ENCODE measurements at places on chromosomes 2 and 18.

- DNase-seq: no peak
Observed at GRCh38 chr2:201137505-201138400, 21.8 kb downstream of the CFLAR start.

- DNase-seq: no peak
Observed at GRCh38 chr2:176088048-176088936, 4.2 kb upstream of the HOXD13 start.

GRCh38 chr2:197804758-197805714 is 643 bp downstream of the PLCL1 start:
- no peak for DNase-seq

GRCh38 chr18:55440988-55441387 is 147.0 kb downstream of the TCF4 start:
- no peak for DNase-seq

DNA sequence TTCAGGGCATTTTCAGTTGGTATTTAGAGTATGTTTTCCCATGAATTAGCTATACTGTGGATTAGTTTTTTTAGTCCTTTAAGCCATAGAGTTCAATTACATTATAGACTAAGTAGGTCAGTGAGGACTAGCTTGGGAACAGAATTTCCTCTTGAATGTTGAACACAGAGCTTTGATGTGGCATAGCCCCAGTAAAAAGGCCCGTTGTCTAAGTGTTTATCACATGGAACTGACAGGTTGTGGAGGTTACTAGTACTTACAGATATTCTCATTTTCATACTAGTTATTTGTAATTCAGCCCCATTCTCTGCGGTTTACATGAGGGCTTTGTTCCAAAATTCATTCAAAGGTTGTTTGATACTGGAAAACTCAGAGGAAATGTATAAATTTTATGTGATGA is 6.2 kb downstream of the INSIG2 start:
- no peak for DNase-seq

DNA sequence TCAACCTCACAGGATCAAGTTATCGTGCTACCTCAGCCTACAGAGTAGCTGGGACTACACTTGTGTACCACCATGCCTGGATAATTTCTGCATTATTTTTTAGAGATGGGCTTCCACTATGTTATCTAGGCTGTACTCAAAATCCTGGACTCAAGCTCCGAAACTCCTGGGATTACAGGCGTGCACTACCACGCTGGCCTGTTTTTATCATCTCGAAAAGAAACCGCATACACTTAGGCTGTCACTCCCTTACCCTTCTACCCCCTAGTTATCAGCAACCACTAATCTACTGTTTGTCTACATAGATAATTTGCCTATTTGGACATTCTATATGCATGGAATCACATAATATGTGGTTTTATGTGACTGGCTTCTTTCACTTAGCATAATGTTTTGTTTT is 8.5 kb upstream of the PUM2 start:
- no peak for DNase-seq

- DNase-seq: no peak
Observed at GRCh38 chr18:61754039-61754583, 138.7 kb downstream of the RNF152 start.

DNA sequence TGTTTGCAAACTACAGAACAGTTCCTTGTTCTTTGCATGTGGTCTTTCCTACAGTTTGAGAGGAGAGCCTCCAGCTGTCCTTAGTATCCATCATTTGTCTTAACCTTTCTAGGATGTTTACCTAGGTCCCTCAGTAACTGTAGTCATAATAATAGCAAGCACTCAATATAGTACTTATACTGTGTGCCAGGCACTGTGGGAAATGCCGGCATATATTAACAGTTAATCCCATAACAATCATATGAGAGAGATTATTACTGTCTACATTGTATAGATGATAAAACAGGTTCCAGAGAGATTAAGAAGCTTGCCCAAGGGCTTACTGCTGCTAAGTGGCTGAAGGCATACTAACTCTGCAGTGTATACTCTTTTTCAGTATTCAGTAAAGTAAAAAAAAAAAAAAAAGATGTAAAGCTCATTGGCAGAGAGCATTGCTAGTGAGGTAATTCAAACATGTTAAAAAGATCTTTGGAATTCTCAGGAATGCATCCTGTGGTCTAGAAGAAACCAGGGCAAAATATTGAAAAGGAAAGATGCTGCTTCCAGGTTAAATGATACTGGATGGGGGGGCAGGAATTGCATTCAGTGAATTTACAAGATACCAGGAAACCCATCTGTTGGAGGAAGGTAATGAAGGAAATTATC is 72.3 kb downstream of the SPTBN1 start:
- DNase-seq: no peak

GRCh38 chr2:161386228-161386824 is 29.8 kb upstream of the TBR1 start:
- no peak for DNase-seq

DNA sequence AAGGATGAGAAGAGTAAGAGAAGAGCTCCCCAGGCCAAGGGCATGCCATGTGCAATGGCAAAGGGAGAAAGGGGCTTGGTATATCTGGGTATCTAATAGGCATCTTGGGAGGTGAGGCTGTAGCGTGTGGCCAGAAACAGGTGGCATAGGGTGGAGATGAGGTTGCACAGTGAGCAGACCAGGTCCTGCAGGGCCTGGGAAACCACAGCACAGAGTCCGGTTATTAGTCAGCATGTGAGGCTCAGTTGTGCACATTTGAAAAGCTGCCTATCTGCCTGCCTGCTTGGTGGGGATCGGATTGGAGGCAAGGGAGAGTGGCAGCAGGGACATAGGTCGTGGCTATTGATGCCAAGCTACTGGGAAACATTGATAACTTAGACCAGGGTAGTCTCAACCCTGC is 190.6 kb downstream of the TPGS2 start:
- DNase-seq: no peak

GRCh38 chr2:101998896-101999789 is 7.4 kb downstream of the IL1R2 start:
- no peak for DNase-seq

- no peak for DNase-seq
Observed at GRCh38 chr2:71945603-71945959, 202.1 kb downstream of the CYP26B1 start.

- DNase-seq: no peak
Observed at GRCh38 chr2:67917332-67918054, 145.3 kb downstream of the C1D start.

DNA sequence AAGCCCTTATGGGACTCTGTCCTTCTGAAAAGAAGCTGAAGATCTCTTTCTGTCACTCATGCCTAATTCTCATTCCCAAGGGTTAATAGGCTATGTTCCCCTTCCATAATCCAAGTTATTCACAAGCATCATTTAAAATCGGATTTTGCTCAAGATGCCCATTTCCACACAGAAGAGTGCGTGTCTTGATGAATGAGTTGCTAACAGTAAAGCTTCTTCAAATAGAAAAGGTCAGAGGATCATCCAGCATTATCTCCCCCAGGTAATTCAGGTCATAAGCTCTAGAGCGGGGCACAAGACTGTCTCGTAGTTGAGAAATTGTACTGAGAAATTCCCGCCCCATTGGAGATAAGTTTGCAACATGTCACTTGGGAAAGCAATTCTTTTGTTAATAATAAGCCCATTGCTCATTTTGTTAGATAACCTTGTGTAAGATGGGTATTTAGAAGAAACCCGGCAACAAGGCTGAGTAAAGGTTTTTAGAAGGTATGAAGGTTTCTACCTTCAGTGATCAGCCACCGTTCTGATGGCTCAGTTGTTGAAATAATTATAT is 290.7 kb upstream of the EPAS1 start:
- no peak for DNase-seq

GRCh38 chr2:217206016-217206725 is 346.3 kb upstream of the TNP1 start:
- DNase-seq: no peak

DNA sequence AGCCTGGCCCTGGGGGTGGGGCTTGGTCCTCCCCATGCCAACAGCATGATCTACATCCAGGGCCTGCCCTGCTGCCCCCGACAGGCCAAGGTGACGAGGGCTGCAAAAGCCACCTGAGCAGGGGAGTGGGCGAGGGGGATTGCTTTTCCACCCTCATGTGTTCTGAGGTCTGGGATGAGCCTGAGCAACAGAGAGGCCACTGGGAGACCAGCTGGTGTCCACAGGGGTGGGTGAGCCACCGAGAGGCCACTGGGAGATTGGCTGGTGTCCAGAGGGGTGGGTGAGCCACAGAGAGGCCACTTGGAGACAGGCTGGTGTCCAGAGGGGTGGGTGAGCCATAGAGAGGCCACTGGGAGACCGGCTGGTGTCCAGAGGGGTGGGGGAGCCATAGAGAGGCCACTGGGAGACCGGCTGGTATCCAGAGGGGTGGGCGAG is 147.4 kb upstream of the GPC1 start:
- DNase-seq: no peak

GRCh38 chr18:70330887-70331286 is 42.0 kb downstream of the SOCS6 start:
- DNase-seq: no peak

DNA sequence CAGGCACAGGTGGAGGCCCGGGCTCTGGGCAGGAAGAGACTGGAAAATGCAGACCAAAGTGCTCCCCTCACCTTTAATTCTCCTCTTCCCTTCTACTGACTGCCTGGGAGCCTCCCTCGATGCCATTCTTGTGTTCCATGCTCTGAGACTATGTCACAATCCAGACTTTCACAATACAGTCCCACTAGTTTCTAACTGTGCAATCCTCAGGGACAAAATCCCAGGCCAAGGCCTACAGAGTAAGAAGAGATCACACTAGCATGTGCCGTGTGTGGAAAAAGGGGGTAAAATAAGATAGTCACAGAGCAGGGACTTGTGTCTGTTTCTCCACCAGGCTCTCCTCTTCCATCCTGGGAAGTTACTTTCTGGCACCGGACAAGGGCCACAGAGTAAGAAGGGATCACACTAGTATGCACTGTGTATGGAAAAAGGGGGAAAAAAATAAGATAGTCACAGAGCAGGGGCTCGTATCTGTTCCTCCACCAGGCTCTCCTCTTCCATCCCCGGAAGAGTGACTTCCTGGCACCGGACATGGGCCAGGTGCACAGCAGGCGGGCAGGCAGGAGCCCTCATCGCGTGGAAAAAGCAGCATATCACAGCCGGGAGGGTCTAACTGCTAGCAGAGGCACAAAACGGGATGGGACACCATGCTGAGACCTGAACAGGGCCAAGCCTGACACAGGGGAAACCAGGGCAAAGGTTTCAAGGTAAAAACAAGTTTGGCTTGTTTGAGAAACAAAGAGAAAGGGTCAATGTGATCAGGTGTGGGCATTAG is 9.6 kb downstream of the CYB5A start:
- DNase-seq: no peak

DNA sequence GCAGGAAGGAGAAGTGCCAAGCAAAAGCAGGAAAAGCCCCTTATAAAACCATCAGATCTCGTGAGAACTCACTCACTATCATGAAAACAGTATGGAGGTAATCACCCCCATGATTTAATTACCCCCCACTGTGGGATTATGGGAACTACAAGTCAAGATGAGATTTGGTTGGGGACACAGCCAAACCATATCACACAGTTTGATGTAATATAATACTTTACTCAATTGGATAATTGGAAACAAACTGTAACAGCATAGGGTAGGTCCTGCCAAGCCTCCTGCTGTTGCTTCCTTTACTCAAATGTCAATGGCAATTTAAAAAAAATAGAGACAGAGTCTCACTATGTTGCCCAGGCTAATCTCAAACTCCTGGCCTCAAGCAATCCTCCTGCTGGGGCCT is 15.5 kb upstream of the METTL21A start:
- DNase-seq: no peak

DNA sequence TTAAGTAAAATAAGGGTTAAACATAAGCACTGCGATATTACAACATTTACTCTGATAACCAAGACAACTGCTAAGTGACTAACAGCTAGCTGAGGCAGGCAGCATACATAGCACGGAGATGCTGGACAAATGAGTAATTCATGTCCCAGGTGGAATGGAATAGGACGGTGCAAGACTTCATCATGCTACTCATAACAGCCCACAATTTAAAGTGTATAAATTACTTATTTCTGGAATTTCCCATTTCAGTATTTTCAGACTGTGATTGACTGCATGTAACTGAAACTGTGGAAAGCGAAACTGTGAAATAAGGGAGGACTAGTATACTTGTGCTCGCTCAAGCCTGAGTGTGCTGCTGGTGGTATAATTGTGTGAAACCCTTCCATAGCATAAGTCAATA is 12.9 kb downstream of the IER3IP1 start:
- DNase-seq: no peak

- no peak for DNase-seq
Observed at GRCh38 chr2:59389240-59389639, 1148.1 kb upstream of the FANCL start.

DNA sequence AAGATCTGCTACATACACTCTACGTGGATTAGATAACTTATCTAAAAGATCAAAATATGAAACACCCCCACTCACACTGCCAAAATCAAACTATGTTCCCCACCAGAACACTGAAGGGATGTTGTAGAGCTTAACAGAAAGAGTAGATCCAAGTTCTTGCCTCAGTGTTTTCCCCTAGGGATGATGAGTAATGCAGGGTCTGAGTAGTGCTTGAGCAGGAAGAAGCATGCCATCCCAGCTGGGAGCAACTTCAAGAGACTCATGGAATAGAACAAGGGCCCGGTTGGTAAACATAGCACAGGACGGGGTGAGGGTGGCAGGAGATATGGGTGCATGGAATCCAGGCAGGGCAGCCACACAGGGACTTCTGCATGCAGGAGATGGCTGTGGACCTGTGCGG is 74.3 kb downstream of the SNTG2 start:
- DNase-seq: no peak

- DNase-seq: no peak
Observed at GRCh38 chr2:24908461-24908901, 11.6 kb downstream of the ADCY3 start.

DNA sequence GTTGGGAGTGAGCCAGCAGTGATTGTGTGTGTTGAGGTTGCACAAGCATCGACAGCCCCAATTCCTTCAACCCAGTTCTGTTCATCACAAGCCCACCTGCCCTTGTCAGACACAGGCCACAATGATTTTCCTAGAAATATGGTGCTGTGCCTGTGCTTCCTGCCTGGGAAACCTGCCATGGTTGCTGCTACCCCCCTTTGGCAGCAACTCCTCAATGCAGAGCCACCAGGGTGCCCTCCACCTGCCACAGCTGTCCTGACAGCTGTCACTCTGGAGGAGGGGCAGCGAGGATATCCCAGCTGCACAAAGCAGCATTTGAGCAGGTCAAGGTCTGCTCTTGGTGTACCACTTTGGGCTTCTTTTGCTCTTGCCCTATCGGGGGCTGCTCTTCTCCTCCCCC is 27.1 kb downstream of the SMIM21 start:
- no peak for DNase-seq

DNA sequence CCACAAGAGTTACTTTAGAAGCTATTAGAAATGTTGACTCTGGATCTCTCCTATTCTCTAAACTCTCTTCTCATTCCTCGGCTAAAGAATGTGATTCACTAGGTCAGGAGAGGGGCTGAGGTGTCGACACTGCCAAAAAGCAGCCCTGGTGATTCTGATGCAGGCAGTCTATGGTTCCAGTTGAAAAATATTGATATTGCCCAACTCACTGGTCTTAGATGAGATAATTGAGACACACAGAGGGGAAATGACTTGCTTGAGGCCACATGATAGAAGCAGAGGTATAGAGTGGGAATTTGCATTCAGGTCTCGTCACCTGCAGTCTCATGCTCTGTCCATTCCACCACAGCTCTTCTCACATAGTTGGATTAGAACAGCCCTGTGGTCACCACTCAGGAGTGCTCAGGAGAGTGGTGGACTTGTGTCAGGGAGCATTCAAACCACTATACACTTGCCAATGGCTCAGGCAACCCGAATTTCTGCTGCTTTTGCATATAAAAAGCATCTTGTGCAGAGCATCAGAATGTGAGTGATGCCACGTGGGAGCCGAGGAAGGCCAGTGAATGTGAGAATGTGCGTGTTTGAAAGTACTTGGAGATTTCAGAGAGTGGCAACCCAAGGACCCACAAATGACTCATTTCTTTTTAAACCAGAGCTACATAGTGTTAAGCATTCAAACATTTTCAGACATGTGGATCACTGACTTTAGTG is 65.1 kb upstream of the CTLA4 start:
- no peak for DNase-seq
